Caco-2 (cell line): ENCODE measurements at places on chromosomes 2 and 18.

- H3K27me3 ChIP-seq = no peaks in the 10 kb centered on the region
- H3K4me1 ChIP-seq = no peaks in the 10 kb centered on the region
- no peak overlapping the region for H3K27ac ChIP-seq
- DNase-seq = no peak
Measured at GRCh38 chr2:31207790-31208189, 9.5 kb downstream of the CAPN14 start.

GRCh38 chr18:38576349-38576748 is 1010.8 kb upstream of the CELF4 start:
- no peak overlapping the region for H3K27ac ChIP-seq
- no peak for DNase-seq
- no peaks in the 10 kb centered on the region for H3K27me3 ChIP-seq
- no peaks in the 10 kb centered on the region for H3K36me3 ChIP-seq
- H3K4me1 ChIP-seq = no peaks in the 10 kb centered on the region

DNA sequence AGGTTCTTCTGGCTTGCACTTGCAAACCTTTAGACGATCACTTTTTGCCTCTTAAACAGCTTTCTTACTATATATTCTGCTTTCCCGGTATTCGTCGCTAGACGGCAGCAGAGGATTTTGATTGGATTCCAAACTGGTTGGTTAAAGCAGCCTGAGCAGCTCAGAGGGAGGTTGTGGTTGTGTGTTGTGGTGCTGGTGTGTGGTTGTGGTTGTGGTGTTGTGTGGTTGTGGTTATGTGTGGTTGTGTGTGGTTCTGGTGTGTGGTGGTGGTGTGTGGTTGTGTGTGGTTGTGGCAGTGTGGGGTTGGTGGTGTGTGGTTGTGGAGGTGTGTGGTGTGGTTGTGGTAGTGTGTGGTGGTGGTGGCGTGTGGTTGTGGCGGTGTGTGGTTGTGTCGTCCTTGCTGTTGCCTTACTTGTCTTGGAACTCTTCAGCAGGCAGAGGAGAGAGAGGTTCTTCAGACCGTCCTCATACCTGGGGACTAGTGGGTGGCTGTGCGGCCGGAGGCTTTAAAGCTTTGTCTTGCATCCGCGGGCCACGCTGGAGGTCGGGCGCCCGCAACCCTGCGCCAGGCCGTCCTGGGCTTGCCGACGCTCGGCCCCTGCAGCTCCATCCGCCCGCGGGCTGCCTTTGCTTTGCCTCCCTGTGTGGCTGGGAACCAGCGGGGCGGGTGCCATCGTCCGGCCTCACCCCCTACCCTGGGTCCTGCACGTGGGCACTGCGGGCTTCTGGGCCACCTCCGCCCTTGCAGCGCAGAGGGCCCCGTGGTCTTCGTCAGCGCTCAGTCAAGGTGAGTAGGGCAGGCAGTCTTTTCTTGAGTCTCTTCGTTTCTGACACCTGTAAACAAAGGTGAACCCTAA is 190.8 kb downstream of the ARHGAP28 start:
- H3K4me1 ChIP-seq = peaks cover 43% of the 10 kb centered on the region
- DNase-seq = peak; percentile 79

GRCh38 chr2:120759543-120760331 is 24.1 kb downstream of the GLI2 start:
- no peak overlapping the region for H3K4me3 ChIP-seq
- no peaks in the 10 kb centered on the region for H3K27me3 ChIP-seq
- no peak for DNase-seq
- no peak overlapping the region for H3K27ac ChIP-seq
- H3K36me3 ChIP-seq = no peaks in the 10 kb centered on the region

- no peak overlapping the region for H3K4me3 ChIP-seq
- no peak overlapping the region for H3K27ac ChIP-seq
- DNase-seq = no peak
- H3K4me1 ChIP-seq = peaks cover 54% of the 10 kb centered on the region
- H3K27me3 ChIP-seq = no peaks in the 10 kb centered on the region
- H3K36me3 ChIP-seq = no peaks in the 10 kb centered on the region
Measured at GRCh38 chr2:172434821-172435605, 7.6 kb downstream of the ITGA6 start.

DNA sequence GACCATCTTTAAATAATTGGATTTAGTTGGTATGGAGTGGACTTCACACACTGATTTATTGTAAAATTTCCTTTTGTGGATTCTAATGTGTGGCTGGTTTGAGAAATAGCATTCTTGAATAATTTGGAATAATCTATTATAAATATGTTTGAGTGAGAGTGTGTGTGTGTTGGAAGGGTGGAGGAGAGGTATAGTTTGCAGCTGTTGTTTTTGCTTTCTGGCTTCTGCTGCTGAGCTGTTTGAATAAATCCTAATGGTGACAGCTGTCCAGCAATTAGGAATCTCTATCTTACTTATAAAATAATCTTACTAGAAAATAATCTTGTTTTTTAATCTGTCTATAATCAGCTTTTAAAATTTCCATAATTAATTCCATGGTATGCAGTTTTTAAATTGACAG is 1283.0 kb upstream of the CDH2 start:
- no peaks in the 10 kb centered on the region for H3K27me3 ChIP-seq
- no peak overlapping the region for H3K4me3 ChIP-seq
- H3K4me1 ChIP-seq = no peaks in the 10 kb centered on the region
- no peaks in the 10 kb centered on the region for H3K36me3 ChIP-seq
- H3K27ac ChIP-seq = no peak overlapping the region
- no peak for DNase-seq

- peaks cover 8% of the 10 kb centered on the region; the same call in 1 of the 2 replicates for H3K4me1 ChIP-seq
- no peak for DNase-seq
- H3K4me3 ChIP-seq = no peak overlapping the region
- no peaks in the 10 kb centered on the region for H3K36me3 ChIP-seq
- H3K27ac ChIP-seq = no peak overlapping the region
- H3K27me3 ChIP-seq = no peaks in the 10 kb centered on the region
Measured at GRCh38 chr18:36465970-36466369, 168.5 kb downstream of the FHOD3 start.

DNA sequence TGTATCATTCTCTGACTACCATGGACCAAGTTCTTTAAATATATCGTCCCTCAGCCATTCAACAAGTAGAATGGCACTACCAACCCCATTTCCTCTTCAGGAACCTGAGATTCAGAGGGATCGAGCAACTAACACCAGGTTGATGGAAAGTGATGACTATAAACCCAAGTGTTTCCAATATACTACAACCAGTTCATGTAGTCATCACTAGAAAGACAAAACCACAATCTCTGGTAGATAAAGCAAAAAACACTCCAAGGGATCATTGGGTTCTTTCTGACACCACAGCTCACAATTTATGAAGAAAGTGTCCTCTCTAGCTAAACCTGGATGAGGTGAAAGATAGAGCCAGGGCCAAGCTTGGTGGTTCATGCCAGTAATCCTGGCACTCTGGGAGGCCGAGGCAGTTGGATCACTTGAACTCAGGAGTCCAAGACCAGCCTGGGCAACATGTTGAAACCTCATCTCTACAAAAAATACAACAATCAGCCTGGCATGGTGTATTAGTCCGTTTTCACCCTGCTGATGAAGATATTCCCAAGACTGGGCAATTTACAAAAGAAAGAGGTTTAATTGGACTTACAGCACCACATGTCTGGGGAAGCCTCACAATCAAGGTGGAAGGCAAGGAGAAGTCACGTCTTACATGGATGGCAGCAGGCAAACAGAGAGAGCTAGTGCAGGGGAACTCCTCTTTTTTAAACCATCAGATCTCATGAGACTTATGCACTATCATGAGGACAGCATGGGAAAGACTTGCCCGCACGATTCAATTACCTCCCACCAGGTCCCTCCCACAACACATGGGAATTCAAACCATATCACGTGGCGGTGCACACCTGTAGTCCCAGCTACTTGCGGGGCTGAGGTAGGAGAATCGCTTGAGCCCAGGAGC is 2.2 kb downstream of the CD226 start:
- H3K4me3 ChIP-seq = no peak overlapping the region
- no peak overlapping the region for H3K27ac ChIP-seq
- no peak for DNase-seq

GRCh38 chr2:173764094-173764493 is 201.1 kb downstream of the SP3 start:
- H3K36me3 ChIP-seq = no peaks in the 10 kb centered on the region
- DNase-seq = no peak
- no peak overlapping the region for H3K4me3 ChIP-seq
- no peak overlapping the region for H3K27ac ChIP-seq
- no peaks in the 10 kb centered on the region for H3K27me3 ChIP-seq

DNA sequence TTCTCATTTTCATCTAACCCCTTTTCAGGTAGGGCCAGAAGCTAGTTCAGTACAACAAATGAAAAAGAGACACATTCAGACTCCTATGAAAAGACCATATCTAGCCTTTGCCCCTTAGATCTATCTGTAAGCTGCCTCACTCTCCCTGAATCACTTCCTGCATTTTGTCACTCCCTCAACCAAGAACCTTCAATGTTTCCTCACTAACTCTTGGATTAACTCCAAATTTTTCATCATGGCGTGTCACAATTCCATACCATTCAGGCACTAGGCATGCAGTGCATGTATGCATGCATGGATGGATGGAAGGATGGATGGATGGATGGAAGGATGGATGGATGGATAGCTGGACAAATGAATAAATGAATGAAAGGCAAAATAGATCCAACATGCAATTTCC is 356.9 kb downstream of the TNS1 start:
- no peaks in the 10 kb centered on the region for H3K36me3 ChIP-seq
- H3K4me1 ChIP-seq = peaks cover 7% of the 10 kb centered on the region
- H3K27ac ChIP-seq = no peak overlapping the region

DNA sequence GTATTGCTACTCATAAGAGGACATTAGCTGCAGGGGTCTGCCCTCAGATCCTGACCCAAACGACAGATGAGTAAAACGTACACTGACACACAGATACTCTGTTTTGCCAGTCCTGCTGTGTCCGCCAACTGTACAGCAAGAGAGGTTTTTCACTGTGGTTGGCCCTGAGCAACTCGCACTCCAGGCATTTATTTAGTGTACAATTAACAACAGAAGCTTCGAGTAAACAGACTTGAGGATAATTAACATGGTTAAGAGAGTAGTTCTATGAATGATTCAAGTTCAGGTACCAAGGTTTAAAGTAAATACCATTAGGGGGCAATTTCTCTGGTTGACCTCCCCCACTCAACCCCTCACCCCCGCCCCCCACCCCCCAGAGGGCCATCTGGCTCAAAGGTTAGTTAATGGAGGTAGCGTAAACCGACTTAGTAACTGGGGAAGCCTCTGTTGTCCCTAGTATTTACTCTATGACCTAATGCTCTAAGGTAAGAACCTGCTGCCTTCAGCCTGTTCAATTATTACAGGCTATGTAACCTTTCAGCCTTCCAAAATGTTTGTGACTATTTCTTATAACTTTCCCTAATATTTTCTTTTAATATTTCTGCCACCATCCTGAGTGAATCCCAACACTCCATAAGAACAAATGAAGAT is 103.9 kb upstream of the XIRP2 start:
- H3K27me3 ChIP-seq = no peaks in the 10 kb centered on the region
- no peak overlapping the region for H3K27ac ChIP-seq
- H3K4me3 ChIP-seq = no peak overlapping the region
- H3K36me3 ChIP-seq = no peaks in the 10 kb centered on the region
- H3K4me1 ChIP-seq = no peaks in the 10 kb centered on the region

- no peaks in the 10 kb centered on the region for H3K27me3 ChIP-seq
- H3K27ac ChIP-seq = peak overlapping the region; percentile 54
- DNase-seq = no peak
- peaks cover 38% of the 10 kb centered on the region for H3K4me1 ChIP-seq
- no peak overlapping the region for H3K4me3 ChIP-seq
Measured at GRCh38 chr2:233486778-233487552, 79.6 kb downstream of the USP40 start.

DNA sequence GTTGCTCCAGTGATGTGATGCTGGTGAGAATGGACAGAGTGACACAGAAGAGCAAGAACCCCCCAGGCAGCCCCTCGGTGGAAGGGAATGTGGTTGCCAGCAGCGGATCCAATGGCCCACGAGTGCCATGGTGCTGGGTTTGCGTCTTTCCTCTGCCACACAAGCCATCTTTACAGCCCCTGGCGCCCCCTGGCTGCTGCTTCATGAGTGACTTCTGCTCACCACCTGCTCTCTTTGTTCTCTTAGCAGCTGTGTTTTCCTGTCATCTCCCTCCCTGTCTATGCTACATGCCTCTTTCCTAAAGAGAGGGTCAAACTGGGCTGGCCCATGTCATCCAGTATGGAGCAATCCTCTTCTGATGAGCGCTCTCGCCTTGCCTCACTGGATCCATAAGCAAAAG is 300.0 kb upstream of the SMIM21 start:
- no peaks in the 10 kb centered on the region for H3K36me3 ChIP-seq
- no peak for DNase-seq
- no peak overlapping the region for H3K27ac ChIP-seq
- no peaks in the 10 kb centered on the region for H3K4me1 ChIP-seq
- no peak overlapping the region for H3K4me3 ChIP-seq

DNA sequence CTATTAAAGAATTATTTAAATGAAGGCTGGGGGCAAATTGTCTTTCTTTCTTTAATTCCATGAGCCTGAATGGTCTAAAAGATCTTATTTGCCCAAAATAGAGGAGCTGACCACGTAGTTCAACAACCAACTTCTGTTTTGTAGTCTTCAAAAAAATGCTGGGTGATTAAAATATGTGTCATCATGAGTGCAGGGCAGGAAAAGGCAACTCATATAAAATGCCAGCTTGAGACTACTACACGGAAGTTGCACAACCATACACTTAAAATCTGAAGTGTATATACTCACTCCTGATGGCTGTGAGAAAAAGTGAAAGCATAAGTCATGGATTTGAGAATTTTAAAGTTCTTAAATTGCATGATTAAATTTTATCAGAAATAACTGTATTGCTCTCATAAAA is 210.9 kb downstream of the DYM start:
- H3K4me3 ChIP-seq = no peak overlapping the region
- no peaks in the 10 kb centered on the region for H3K36me3 ChIP-seq
- no peaks in the 10 kb centered on the region for H3K4me1 ChIP-seq
- DNase-seq = no peak

DNA sequence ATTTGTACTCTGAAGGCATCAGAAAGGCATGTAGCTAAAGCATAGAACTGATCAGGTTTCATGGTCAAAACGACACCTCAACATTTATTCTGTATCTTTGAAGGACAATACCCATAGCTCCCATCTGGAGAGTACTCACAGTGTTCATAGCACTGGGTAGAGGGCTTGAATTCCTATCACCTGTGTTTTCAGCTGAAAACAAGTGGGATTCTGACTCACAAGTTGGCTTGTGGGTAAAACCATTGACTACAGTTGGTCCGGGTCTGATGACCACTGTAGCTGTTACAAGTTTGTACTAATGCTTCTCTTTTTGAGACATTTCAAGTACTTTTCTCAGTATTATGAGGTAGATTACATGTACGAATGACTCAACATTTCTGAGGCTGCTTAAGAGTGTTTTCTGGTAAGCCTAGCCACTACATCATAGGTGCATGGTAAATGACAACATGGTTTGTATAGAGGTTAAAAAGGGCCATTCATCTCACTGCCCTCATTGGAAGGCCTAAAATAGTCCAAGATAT is 68.6 kb upstream of the PELI1 start:
- DNase-seq = no peak
- H3K4me1 ChIP-seq = peaks cover 26% of the 10 kb centered on the region
- H3K36me3 ChIP-seq = no peaks in the 10 kb centered on the region; the same call in 1 of the 2 replicates
- H3K4me3 ChIP-seq = no peak overlapping the region
- no peaks in the 10 kb centered on the region for H3K27me3 ChIP-seq

GRCh38 chr2:79219383-79219988 is 59.9 kb upstream of the REG3A start:
- no peak overlapping the region for H3K27ac ChIP-seq
- peak; percentile 60 for DNase-seq
- H3K4me1 ChIP-seq = no peaks in the 10 kb centered on the region
- H3K36me3 ChIP-seq = no peaks in the 10 kb centered on the region
